GOT3 (cell line): ENCODE measurements at places on chromosomes 3 and 15.

- DNase-seq: no peak
These were observed 20.3 kb upstream of the DGKG start for GRCh38 chr3:186382217-186382885.

- no peak for DNase-seq
These were observed 49.6 kb upstream of the TLE3 start for GRCh38 chr15:70147178-70147760.

GRCh38 chr15:48781481-48782081 is 29.3 kb downstream of the CEP152 start:
- no peak for DNase-seq

DNA sequence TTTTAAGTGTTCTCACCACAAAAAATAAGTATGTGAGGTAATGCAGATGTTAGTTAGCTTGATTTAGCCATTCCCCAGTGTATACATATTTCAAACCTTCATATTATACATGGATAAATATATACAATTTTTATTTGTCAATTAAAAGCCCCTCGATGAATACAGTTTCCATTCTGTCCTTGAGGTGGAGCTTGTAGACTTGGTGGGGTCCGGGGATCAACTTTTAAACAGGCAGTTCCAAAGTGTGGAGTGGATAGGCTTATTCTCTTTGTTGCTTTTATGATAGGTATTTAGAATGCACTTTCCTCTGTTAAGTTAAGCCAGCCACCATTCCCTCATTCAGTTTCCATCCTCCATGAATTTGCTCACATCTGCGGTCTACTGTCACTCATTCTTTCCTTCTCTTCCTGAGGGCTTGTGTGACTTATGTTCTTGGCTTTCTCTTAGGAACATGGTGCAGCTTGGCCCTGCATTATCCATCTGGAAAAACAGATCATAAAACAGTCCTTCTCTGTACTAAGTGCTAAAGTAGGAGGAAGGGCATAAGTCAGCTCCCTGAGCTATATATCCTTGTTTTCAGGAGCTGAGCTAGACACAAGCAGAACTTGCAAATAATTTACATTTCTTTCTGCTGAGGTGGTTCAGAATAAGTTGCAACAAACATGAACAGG is 149.1 kb downstream of the NFKBIZ start:
- DNase-seq: no peak

DNA sequence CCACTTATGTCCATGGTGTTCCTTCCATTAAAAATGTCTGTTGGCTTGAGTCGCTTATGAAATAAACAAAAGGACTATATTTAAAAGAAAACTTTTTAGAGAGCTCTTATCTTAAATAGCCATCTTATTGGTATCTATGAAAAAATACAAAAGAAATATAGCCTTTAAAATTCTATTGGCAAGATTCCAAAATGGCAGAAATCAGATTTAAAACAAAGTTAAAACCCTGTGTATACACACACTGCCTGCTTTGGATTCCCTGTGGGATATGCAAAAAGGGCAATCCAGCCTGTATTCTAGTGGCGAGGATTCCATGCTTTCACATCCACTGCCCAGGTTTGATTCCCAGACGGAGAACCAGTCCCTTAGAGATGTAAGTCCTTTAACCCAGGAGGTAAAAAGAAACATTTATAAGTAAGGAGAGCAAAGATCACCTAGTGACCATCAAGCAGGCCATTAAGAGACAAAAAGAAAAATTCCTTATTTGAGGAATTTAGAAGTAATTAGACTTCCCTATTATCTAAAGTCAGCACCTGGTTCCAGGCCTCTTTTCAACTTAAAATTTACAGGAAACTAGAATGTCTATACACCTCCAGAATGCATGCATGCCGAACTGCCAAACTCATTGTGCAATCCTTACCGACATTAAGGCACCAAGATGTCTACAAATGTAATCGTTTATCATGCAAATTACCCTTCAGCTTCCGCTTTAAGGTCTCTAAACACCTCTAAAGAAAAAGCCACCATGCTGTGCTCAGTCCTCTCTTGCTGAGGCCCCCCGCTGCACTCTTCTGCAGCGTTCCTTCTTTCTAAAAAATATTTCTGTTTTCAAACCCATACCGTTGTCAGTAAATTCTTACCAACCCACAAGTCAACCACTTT is 69.6 kb upstream of the STRIT1 start:
- DNase-seq: no peak

DNA sequence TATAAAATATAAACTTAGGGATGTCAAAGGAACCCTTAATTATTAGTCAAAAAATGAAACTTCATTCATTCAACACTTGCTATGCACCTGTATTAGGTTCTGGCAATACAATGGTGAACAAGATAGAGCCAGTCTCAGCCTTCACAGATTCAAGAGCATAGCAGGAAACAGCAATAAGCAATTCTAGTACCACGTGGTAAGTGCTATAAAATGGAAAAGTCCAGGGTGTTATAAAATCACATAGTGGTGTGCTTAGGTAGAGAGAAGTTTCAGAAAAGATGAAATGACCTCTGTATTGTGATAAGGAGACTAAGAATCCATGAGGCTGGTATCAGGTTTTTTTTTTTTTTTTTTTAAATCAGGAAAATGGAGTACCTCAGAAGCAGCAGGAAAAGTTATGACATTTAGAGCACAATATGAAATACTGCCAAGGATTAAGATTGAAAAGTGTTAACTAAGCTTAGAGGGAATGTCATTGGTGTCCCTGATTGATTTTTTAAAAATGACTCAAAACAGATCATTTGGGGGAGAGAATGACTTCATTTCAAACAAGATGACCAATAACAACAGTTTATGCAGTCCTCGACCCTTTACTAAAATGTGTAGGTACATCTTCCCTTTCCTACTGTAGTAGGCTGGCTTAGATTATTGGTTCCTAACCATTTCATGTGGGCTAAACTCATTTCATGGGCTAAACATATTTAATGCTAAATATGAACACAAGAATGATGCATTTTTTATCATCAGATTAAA is 5.0 kb downstream of the TOMM70 start:
- DNase-seq: no peak

GRCh38 chr3:102161384-102162006 is 273.3 kb upstream of the ZPLD1 start:
- DNase-seq: no peak

DNA sequence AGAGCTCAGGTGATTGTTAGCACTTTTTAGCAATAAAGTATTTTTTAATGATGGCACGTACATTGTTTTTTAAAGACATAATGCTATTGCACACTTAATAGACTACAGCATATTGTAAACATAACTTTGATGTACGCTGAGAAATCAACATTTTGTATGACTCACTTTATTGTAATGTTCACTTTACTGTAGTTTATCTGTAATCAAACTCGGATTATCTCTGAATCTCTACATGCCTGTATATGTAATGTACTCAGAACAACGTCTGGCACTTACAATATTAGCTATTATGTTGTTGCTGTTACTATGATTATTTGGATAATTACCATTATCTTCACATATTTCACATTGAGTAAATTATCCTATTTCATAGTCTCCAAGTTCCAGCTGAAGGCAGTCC is 137.9 kb upstream of the CHRM5 start:
- DNase-seq: no peak

DNA sequence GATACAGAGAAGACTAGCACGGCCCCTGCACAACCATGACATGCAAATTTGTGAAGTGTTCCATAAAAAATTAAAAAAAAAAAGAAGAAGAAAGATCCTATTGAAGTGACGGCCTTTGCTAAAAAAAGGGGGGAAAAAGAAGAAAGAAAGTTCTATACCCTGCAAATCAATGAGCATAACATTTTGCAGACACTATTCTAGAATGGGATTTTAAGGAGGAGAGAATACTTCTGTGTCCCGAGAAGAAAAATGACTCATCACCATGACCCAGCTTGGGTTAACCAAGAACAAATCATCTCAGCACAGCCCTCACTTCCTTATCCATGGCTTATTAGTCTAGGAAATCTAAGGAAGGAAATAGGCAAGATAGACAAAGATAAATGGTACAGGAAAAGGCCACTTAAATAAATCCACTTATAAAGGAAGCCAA is 7.4 kb upstream of the SH3BP5 start:
- DNase-seq: no peak

GRCh38 chr3:15638193-15638890 is 36.8 kb downstream of the BTD start:
- DNase-seq: no peak

GRCh38 chr15:101105059-101105891 is 146.6 kb downstream of the CHSY1 start:
- no peak for DNase-seq

DNA sequence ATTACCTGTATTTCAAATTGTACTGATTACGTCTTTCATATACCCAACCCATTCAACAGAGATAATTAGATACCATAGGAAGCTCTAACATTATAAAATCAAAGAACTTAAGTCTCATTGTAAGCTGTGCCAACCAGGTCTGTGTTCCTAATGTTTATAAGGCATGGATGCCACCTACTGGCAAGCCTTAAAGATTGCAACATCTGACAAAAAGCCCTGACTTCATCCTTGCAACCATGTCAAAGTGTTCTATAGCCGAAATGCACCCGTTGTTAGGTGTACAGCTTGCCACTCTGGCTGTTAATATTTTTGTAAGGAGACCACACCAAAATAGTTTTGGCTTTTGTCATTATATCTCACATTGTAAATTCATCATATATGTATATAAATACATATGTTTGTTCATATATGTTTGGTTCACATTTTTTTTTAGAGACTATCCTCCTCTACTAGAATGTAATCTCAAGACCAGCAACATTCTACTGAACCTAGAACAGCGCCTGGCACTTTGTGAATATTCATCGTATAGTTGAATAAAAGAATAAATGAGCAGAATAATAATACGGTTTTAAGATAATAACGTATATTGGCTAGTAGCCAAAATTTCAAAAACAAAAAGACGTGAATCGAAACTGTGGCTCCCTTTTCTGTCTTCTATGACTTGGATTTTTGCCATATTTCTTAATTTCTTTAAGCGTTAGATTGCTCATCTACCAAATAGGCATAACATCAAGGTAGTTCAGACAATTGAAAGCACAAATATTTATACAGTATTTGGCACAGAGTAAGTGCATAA is 258.1 kb downstream of the TBL1XR1 start:
- DNase-seq: no peak

DNA sequence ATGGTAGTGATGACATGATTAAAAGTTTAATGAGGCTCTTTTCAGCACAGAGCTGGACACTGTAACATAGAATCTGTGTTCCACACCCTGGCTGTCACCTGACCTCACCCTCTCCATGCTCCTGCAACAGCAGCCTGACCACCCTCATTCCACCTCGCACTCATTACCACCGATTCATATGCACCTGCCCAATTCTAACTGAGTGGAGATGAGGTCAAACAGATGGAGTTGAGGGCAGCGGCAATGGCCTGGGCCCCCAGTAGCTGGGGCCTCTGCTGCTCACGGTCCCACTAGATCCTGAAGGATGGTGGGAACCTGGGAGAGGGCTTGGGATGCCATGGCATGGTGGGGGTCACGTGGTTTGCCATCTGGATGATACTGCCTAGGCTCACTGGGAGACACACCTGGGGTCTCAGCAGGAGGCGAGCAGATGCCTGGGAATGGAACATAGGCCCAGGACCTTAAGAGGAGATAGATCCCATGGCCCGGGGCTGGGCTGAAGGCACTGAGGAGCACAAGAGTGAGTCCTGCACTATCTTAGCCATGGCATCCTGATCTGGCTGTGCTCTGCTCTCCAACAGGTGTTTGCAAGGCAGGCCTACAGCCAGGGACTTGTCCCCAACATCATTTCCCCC is 1.3 kb downstream of the SCN5A start:
- DNase-seq: no peak

DNA sequence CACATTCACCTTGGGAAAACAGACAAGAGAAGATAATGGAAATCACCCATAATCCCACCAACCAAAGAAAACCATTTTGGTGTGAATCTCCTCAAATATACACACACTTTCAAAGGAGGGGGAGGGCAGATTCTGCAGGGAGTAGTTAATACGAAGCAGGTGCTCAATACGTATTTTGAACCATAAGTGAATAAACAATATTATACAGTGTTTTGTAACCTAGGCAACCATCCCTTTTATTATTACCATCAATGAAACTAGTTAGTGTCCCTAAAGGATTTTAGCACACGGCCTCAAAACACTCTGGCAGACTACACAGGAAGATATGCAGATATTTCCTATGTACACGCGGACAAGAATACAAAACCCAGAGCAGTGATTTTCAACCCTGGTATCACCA is 6.1 kb downstream of the OSBPL10 start:
- DNase-seq: no peak

- DNase-seq: no peak
These were observed 121.7 kb upstream of the TLE3 start for GRCh38 chr15:70219256-70219895.

- no peak for DNase-seq
These were observed 41.9 kb downstream of the SIDT1 start for GRCh38 chr3:113574213-113574612.

- no peak for DNase-seq
These were observed 154.6 kb downstream of the LRTM1 start for GRCh38 chr3:54773271-54773670.

- no peak for DNase-seq
These were observed 910.2 kb downstream of the TUSC7 start for GRCh38 chr3:117619805-117620204.

GRCh38 chr15:99106417-99107220 is 1.7 kb downstream of the SYNM start:
- DNase-seq: no peak

GRCh38 chr3:127800508-127800907 is 21.8 kb downstream of the MGLL start:
- DNase-seq: no peak

GRCh38 chr15:100785181-100786138 is 94.2 kb upstream of the ALDH1A3 start:
- no peak for DNase-seq

- DNase-seq: no peak
These were observed 25.3 kb downstream of the LRIG1 start for GRCh38 chr3:66475386-66476020.

GRCh38 chr3:52039846-52040245 is 16.5 kb downstream of the DUSP7 start:
- no peak for DNase-seq

- no peak for DNase-seq
These were observed 25.9 kb downstream of the AGTR1 start for GRCh38 chr3:148723631-148724030.

DNA sequence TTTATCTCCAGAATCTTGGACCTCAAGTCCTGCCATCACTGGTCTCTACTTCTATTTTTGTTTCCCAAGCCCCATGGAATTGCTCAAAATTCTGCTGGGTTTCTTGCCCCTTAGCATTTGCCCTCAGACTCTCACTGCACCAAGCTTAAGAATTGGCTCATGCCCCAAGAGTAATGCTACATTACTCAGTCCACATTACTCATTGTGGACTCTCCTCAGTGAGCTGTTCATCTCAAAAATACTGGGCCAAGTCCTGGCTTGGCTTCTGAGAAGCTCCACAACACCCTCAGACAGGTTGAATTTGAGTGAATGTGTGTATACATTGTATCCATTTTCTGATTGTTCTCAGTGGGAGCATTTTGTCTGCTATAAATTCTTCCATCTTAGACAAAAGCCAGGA is 364.4 kb upstream of the ARHGEF26 start:
- DNase-seq: no peak

- DNase-seq: no peak
These were observed 622 bp upstream of the ZNF589 start for GRCh38 chr3:48240000-48240963.
